Activated CD4-positive, alpha-beta memory T cell treated with anti-CD3 and anti-CD28 coated beads, Interleukin-2, amount 10 ng/mL, durations not matched to agents 7 days and 5 days (primary cell): ENCODE measurements at places on chromosomes 7 and 10. TPM values are rescaled to one million over a fixed set of nuclear protein-coding genes. Genes with fewer than 3 reads are reported as not detected.

The GPR37 gene
- not detected for total RNA-seq

The ATP6V0A4 gene
- not detected for total RNA-seq

DNA sequence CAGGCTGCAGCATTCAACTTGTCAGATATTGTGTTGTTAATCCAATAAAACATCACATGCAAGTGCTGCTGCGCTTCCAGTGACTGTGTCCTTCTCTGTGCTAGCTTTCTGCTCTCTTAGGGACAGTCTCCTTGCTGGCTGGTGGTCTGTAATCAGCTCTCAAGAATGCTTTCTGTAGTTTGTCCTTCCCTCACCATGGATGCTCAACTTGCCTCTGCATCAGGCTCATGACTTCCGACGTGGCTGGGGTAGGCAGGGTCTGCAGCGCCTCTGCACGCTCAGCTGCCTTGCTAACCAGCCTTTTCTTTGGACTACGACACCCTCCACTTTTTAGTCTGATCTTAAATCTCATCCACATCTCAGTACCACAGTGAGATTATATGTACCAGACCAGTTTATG, 58.3 kb downstream of the MMRN2 start:
- DNase-seq: no peak

The UNCX gene
- not detected for total RNA-seq

The HHEX gene
- total RNA-seq: 0.13 TPM

- no peak for DNase-seq
Measured at GRCh38 chr7:84175461-84175860, 19.1 kb downstream of the SEMA3A start.

GRCh38 chr7:80950550-80950967, 31.7 kb upstream of the SEMA3C start:
- DNase-seq: no peak

DNA sequence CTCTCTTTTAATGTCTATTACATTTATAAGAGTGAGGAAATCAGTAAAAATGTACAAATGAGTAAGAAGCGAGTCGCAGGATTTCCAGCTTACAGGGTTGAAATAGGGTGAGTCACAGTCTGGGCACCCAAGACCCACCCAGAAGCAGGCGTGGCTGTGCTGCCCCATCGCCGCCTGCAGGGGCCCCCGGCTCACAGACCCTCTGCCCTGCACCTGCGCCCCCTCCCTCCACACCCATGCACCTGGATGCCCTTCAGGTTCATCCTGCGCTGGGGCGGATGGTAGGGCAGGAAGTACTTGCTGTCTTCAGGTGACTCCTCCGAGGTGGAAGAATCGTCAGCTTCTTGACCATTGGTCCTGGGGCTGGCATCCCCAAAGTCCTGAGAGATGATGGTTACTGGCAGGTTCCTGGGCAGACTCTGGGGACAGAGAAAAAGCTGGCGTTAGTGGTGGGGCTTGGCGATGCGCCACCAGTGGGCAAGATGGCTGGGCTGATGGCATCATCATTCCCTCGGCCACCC, 90.2 kb upstream of the GNA12 start:
- DNase-seq: no peak

DNA sequence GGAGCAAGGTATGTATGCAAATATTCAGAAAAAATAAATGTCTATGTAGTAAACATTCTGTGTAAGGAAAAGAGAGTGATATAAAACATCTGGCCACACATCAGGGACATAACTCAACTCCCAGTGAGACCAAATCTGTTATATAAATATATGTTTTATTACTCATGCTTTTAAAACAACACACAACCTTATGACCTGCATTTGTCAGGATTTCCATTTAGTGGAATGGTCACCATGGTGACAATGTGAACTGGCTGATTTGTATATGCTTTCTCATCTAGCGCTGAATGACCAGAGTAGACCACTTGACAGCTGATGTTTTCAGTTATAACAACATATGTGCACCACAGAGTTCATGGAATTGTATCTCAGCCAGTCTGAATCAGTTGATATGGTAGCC, 551.7 kb downstream of the HTR7 start:
- DNase-seq: no peak

DNA sequence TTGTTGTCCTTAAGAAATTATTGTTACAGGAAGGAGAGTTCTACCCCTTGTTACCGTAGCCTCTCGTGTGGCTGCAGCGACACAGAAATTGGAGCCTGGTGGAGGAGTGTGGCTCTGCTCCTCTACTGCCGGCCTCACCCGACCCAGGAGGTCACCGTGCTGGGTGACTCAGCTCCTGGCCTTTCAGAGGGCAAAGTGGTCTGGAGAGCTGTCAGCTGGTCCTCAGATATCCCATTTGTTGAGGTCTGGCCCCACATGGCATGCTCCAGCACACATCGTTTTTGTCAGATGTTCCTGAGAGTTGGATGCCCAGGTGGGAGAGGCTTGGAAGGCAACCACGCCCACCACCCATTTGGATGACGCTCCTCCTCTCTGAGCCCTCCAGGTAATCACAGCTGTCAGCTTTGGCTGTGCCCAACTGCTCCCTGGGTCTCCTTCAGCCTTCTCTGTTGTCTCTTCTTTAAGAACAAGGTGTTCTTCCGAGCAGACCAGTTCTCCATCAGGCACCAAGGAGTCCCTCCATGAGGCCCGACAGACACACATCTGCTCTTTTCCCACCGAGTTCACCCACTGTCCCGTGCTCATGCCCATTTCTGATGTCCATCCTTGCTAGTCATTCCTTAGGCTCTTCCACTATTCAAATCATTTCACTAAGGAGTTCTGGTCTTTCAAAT, 80.3 kb downstream of the RAMP3 start:
- DNase-seq: no peak

DNA sequence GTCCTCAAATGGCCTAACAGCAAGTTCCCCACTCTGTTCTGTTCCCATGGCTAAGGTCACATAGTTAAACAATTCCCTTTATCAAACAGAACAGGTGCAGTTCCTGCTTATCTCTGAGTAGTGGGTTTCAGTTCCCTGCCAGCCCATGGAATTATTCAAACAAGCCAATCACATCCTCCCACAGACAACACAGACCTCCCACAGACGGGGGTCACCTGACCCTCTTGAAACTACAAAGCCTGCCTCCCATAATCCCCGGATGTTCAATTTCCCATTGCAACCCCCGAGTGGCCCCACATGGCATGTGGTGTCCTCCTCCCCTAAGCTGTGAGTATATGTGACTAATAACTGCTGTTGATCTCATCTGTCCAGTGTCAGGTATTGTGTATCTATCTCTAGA, 64.1 kb downstream of the TMEM168 start:
- DNase-seq: no peak

The COX15 gene
- 39.0 TPM for total RNA-seq

DNA sequence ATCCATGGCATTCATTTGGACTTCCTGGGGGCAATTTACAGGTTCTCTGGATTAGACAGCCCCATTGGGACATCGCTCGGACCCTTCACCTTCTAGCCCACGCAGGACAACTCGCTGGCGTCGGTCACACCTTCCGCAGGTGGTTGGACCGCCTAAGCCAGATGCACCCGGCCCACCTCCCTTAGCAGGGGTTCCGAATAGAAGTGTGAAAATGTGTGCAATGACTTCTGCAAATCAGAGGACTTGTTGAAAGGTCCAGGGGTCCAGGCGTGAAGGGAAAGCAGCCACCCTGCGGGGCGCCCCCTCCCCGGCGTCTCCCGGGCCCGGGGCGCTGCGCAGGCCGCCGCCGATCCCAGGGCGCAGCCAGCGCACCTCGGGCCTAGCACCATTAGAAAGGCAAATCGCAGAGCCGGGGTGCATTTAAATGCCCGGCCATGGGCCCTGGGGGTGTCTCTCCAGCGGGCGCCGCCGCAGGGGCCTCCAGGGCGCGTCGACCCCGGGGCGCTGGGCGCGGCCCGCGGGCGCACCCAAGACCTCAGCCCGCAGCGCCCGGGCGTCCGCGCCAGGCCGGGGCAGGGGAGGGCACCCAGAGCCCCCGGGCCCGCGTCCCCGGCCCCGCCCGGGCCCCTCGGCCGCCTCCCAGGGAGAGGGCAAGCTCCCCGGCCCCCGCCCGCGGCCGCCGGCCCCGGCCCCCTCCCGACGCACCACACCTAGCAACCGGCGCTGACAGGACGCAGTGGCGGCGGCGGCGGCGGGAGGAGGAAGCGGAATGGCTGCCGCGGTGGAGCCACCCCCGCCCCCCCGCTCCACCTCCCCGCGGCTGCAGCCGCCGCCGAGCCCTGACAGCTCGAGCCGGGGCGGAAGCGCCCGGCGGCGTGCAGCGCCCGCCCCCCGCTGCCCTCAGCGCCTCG, 1.2 kb downstream of the JAZF1 start:
- DNase-seq: peak; percentile 77
